ENCODE measurements at places on chromosomes 1 and 21.
A peak's percentile ranks its signal among the peaks of the same experiment; 100 is the strongest.

DNA sequence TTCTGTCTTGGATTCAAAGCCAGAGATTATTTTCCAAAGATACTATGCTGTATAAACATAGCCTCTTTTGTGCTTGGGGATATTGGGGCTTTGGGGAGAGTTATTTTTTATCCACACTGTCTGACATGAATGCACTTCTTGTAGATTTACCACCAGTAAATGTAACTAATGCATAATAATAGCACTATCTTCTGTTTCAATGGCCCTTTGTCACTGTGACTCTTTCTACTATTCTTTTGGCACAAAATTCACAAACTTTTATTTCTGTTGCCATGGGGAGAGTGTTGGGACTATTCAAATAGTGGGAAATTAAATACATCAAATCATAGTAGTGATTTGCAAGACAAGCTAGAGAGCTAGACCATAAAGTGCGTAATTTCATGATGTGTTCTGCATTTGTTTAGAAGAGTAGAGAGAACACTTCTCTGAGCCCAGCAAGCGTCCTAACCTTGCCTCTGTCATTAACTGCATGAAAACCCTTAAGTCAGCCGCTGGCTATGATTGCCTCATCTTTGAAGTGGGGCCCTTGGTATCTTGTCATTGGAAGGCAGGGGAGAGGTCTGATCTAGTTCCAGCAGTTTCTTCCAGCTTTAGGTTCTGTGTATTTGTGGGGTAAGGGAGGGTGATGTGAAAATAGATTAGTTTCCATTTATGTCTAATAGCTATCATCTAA, 154.4 kb downstream of the HHAT start:
- no peak for DNase-seq

- no peak for DNase-seq
These were observed 46.9 kb downstream of the ITPKB start for GRCh38 chr1:226692051-226692792.

DNA sequence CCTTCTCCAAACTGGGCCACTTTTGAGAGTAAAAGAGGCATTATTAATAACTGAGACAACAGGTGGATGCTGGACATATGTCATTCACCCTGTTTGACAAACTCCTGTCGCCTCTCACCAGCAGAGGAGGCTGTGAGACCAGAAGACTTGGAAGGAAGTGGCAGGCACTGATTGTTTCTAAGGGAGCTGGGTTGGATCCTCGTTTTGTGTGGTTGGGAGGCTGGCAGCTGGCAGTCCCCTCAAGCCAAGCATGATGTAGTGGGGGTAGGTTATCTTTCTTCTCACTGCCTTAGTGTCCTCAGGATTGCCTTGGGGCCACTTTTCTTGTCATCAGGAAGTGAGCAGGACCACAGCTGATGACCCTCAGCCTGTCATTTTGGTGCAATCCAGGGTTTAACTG, 86.5 kb upstream of the KCNJ15 start:
- DNase-seq: peak; percentile 45

DNA sequence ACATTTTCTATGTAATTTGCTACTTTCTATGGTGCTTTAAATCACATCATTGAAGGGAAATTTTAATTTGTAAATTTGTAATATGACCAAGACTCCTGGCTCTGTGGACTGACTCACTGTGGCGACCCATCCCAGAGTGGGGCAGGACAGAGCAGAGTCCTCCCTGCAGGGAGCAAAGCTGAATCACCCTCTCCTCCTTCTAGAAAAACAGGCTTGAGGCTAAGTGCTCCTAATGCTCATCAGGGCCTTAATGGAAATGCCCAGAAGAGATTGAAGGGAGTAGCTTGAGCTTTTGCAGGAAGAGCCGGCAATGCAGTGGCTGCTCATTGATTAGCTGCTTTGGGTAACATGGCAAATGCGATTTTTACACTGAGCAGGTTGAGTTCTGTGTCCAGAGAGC, 16.8 kb downstream of the S100A10 start:
- peak; percentile 16 for DNase-seq

GRCh38 chr1:53258216-53258615, 19.9 kb upstream of the MAGOH start:
- DNase-seq: no peak
